ENCODE measurements at places on chromosomes 3 and 15.

- H3K27ac ChIP-seq: no peak overlapping the region
- H3K36me3 ChIP-seq: no peaks in the 10 kb centered on the region
- no peaks in the 10 kb centered on the region for H3K4me1 ChIP-seq
Measured at GRCh38 chr15:30895461-30896210, 8.1 kb upstream of the FAN1 start.

DNA sequence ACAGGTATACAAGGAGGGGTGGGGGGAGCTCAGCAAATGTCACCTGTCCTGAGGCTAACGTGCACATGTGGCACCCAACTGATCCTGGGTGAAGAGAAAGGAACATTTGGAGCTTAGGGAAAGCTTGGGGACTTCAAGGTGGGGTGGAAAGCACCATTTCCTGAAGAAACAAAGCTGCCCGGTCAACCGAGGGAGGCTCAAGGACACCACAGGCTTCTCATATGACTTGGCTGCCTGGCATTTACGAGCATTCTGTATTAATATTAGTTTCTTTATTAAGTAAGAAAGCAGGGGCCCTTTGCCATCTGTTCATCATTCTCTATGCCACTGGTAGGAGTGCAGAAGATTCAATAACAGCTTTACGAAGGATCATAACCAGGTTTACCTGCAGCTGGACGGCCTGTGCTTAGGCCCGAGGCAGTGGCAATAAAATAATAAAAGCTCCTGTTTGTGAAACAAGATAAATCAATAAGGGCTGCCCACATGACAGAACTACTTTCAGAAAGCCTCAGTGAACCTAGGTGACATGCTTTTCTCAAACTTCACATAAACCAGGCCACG is 54.0 kb downstream of the ETV5 start:
- peaks cover 39% of the 10 kb centered on the region for H3K36me3 ChIP-seq
- no peaks in the 10 kb centered on the region for H3K27me3 ChIP-seq
- no peak overlapping the region for H3K27ac ChIP-seq
- no peaks in the 10 kb centered on the region for H3K4me1 ChIP-seq
- no peak overlapping the region for H3K4me3 ChIP-seq
- no peak for DNase-seq

DNA sequence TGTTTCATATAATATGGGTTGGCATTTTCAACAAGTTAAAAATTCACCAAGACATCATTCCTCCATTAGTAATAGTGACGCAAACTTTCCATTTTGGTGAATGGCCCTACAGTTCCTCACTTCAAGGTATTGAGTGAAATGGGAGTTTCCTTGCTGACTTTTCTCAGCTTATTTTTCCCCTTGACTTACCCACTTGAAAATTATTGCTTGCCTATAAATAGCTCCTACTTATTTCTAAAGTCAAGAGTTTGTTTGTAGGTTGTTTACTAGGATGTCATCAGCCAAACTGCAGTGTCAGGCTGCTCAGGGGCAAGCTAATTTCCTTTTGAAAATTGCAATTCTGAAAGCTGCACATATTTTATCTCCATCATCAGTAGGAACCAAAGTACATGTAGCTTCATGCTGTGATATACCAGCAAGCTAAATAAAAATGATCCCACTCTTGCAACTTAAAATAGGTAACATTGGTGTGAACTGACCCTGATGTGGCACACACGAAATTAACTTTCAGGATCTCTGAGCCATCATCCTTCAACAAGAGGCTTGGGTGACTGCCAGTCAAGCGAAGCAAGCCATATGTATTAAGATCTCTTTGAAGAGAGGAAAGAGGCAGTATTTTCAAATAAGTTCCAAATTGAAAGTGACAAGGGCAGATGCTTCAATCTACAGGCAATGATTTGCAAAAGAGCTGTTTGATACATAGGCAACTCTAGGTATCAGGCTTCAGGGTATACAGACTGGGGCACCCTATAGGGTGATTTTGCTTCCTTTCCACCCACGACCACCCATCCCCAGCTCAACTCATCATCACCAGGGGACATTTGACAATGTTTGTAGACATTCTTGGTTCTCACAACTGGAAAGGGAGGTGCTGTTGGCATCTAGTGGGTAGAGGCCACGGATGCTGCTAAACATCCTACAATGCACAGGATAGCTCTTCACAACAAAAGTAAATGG is 66.8 kb upstream of the RASGRP1 start:
- no peaks in the 10 kb centered on the region for H3K4me1 ChIP-seq
- no peak overlapping the region for H3K4me3 ChIP-seq
- no peak overlapping the region for H3K27ac ChIP-seq
- H3K27me3 ChIP-seq: no peaks in the 10 kb centered on the region
- DNase-seq: no peak

DNA sequence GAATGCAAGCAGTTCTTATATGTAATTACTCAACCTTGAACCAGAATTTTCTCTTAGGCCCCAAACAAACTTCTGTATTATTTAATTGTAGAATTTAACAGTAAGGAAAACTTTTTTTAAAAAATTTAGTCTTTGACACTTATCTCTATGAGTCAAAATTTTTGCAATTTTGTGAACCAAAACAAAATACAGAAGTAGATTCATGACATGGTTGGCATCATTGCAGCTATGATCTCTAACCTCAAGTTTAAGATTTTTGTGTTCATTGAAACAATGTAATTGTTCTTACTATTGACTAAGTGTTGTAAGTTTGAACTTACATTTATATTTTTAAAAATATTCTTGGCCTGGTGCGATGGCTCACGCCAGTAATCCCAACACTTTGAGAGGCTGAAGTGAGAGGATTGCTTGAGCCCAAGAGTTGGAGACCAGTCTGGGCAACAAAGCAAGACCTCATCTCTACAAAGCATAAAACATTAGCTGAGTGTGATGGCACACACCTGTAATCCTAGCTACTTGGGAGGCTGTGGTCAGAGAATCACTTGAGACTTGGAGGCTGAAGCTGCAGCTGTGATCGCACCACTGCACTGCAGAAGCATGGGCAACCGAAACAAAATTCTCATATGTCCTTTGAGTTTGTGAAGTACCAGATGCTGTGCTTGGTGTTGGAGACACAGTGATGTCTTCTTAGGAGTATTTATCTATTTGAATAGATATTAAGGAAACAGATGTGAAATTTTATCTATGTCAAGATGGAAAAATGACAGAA is 39.7 kb downstream of the STT3B start:
- H3K4me3 ChIP-seq: no peak overlapping the region
- H3K36me3 ChIP-seq: no peaks in the 10 kb centered on the region
- no peak for DNase-seq
- no peak overlapping the region for H3K27ac ChIP-seq
- H3K4me1 ChIP-seq: no peaks in the 10 kb centered on the region

GRCh38 chr3:399647-400046 is 203.1 kb downstream of the CHL1 start:
- no peaks in the 10 kb centered on the region for H3K36me3 ChIP-seq
- no peak for DNase-seq
- no peak overlapping the region for H3K27ac ChIP-seq
- no peaks in the 10 kb centered on the region for H3K4me1 ChIP-seq
- no peaks in the 10 kb centered on the region for H3K27me3 ChIP-seq

Data from neuronal stem cell (in vitro differentiated cells).